ENCODE measurements at places on chromosomes 5 and 9.

- DNase-seq = no peak
Measured at GRCh38 chr5:95667061-95667618, 15.7 kb downstream of the SPATA9 start.

- DNase-seq = no peak
Measured at GRCh38 chr9:112496074-112496722, 9.6 kb downstream of the KIAA1958 start.

DNA sequence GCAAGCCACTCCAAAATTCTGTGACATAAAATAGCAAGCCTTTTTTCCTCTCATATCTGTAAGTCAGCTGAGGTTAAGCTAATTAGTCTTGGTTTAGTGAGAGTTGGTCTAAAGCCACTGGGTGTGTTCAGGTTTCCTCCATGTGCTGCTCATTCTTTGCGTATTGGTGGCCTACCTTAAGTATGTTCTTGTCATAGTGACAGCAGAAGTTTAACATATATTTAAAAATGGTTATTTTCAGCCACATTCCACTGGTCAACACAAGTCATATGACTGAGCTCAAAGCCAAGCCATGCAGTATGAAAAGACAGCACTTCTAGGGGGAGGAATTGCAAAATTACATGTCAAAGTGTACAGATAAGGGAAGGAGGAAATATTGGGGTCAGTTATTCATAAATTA lies 100.5 kb upstream of the FGF10 start:
- no peak for DNase-seq

DNA sequence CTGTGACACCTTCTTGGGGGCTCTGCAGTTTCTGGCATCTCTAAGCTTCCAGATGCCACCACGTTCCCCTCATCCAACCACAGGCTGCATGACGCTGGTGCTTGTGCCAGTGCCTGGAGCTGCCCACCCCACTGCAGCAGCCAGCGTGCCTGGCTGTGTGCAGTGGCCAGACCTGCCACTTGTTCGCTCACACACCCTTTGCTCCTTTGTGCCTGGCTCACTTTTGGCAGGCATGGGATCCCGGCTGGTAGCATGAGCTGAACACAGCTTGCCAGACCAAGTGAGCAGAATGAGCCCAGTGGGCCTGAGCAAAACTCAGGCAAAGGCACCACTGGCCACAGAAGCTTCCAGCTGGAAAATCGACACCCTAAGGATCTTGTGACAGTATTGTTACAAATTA lies 562.9 kb upstream of the ACO1 start:
- DNase-seq = no peak

- no peak for DNase-seq
Measured at GRCh38 chr5:76305269-76305668, 97.8 kb upstream of the IQGAP2 start.

DNA sequence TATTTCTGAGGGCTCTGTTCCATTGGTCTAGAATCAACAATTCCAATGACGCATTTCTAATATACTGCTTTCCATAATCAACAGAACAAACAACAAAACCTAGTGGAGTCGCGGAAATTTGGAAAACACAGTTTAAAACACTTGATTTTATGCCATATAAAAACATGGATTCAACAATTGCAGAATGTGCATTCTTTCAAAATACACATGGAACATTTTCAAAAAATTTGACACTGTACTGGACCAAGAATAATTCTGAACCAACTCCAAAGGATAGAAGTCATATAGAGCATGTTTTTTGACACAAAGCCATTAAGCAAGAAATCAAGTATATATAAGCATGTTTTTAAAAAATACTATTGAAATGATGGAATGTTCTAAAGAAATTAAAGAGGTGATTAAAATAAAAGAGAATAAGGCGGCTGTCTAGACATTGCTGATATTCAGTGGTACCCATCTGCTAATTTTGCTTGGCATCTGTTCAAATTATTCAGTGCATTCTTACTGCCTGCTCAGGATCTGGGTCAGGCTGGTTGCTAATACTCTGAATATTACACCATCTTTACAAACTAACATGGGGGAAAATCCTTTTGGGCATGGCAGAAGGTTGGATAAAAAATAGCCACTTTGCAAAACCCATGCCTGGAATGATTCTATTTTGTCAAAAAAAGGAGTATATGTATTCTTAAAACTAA lies 221.3 kb downstream of the NPR3 start:
- no peak for DNase-seq

GRCh38 chr5:56298336-56299090 lies 65.4 kb upstream of the ANKRD55 start:
- no peak for DNase-seq

DNA sequence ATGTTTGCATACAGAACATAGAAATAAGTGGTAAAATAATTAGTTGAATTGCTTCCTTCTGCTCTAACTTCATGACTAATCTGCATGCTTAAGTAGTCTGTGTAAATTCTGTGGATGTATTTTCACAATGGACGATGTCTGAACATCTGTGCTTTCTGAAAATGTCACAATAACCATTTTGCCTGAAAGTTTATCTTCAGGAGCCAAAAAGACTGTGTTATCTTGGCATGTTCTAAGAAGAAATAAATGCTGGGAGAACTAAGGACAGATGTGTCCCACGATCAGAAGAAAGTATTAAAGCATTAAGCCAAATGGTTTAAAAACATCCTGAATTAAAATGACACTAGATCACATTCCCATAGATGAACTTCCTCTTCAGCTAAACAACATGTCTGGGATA lies 397.6 kb downstream of the SPOCK1 start:
- no peak for DNase-seq

GRCh38 chr5:13783726-13784125 lies 160.8 kb downstream of the DNAH5 start:
- DNase-seq = no peak

- no peak for DNase-seq
Measured at GRCh38 chr5:156670615-156671014, 179.5 kb upstream of the PPP1R2B start.

DNA sequence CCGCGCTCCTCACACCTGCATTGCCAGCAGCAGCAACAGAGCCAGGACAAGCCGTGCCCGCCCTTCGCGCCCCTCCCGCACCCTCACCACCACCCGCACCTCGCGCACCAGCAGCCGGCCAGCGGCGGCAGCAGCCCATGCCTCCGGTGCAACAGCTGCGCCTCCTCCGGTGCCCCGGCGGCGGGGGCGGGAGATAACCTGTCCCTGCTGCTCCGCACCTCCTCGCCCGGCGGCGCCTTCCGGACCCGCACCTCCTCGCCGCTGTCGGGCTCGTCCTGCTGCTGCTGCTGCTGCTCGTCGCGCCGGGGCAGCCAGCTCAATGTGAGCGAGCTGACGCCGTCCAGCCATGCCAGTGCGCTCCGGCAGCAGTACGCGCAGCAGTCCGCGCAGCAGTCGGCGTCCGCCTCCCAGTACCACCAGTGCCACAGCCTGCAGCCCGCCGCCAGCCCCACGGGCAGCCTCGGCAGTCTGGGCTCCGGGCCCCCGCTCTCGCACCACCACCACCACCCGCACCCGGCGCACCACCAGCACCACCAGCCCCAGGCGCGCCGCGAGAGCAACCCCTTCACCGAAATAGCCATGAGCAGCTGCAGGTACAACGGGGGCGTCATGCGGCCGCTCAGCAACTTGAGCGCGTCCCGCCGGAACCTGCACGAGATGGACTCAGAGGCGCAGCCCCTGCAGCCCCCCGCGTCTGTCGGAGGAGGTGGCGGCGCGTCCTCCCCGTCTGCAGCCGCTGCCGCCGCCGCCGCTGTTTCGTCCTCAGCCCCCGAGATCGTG lies 517 bp downstream of the KCNN2 start:
- DNase-seq = peak; percentile 62

- DNase-seq = no peak
Measured at GRCh38 chr5:142626786-142627185, 59.1 kb downstream of the FGF1 start.

GRCh38 chr9:130542457-130543228 lies 36.7 kb upstream of the FUBP3 start:
- DNase-seq = no peak

GRCh38 chr9:16680541-16680940 lies 189.9 kb downstream of the BNC2 start:
- no peak for DNase-seq

DNA sequence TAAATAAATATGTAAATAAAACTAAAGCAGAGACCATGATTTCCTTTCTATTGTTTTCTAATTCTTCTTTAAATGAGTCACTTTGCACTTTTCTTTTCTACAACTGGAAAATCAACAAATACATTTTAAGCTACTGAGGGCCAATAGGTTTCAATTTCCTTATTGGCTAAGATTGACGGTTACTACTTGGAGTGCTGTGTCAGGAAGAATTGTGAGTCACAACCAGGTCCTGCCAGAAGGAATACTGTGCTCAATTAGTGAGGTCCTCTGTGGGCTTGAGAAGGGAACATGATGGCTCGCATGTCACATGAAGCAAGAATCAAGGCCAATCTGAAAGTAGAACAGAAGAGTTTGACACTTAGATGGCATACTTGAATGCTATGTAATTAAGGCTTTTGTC lies 110.8 kb downstream of the HMHB1 start:
- DNase-seq = peak; percentile 70

GRCh38 chr9:107007402-107007801 lies 144.4 kb downstream of the ZNF462 start:
- DNase-seq = no peak

- DNase-seq = peak; percentile 65
Measured at GRCh38 chr5:58451732-58452565, 7.9 kb downstream of the PLK2 start.

DNA sequence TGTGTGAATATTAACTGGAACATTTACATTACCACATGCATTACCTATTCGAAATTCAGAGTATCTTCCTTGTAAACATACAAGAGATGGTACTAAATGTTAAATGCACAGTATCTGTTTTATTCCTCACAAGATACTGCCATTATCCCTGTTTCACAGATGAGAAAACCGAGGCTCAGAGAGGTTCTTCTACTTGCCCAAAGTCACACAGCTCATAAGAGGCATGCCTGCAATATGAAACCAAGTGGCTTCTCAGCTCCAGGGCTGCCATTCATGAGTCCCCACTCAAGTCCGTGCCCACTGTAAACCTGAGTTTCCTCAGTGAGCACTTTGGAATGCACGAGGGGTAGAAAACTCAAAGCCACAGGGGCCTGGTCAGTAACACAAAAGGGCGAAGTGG lies 55.0 kb upstream of the FABP6 start:
- DNase-seq = no peak

DNA sequence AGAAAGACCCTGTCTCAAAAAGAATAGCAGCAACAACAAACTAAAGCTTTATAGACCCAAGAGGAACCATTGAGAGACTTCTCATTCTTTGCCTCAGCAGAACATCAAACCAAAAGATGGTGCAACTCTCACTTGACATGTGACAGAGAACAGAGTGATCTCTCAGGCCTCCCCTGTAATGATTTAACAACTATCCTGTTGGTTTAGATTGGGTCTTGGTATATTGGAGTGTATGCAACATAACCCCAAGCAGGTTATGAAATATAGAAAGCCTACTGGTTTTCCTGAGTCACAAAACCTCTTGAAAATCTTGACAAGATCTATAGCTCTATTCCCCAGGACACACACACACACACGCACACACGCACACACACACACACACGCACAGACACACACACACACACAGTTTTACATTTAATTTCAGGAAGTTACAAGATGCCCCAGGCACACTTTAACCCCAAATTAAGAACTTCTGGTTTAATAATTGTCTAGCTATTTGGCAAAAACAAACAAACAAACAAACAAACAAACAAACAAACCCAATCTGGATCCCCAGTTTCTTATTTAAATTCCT lies 6.5 kb upstream of the FGF1 start:
- DNase-seq = no peak

GRCh38 chr5:154472871-154473580 lies 5.0 kb downstream of the HAND1 start:
- DNase-seq = no peak

GRCh38 chr5:181114844-181115778 lies 15.9 kb downstream of the OR2V1 start:
- DNase-seq = peak; percentile 33

DNA sequence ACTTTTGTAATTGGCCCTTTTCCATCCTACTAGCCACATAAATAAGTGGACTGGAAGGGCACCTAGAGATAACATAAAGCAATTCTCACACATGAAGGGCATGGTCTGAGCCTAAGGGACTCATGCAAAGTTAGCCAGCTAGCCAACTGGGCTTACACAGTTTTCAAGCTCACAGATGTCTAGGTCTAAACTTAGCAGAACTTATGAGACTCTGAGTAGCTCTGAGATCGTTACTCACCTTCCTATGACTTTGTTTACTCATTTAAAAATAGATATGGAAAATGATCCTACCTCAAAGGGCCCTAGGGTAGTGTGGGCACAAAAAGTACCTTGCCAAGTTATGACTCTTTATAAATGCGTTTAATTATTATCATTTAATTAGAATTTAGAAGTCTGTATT lies 410.4 kb upstream of the MPDZ start:
- DNase-seq = no peak

GRCh38 chr5:959581-960531 lies 48.7 kb upstream of the NKD2 start:
- no peak for DNase-seq

GRCh38 chr9:81489046-81489445 lies 200.3 kb downstream of the TLE1 start:
- no peak for DNase-seq

DNA sequence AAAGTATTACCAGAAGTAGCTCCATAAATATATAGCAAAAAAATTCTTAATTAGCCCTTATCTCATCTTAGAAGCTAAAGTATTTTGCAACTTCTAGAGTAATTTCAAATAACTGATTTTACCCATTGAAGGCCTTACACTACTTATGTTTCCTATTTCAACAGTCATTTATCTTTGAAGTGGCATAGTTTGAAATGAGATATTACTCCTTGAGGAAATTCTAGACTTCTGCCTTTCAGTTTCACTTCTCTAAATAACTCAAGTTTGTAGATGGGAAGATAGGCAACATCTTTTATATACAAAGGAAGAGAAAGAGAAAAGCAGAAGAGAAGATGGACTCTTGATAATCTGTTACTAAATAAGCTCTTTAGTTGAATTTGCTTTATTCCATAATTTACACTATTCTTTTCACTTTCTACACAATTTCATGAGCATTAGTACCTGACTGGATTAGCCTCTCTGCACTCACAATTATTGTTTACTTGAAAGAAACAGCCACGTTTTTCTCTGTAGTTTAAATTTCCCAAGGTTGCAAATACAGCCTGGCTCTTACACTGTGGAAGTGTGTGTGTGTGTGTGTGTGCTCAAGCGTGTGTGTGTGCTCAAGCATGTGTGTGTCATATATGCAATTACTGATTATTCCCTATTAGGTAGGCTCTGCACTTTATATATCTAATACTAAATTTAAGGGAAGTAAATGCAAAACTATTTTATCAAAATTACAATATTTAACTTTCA lies 60.6 kb upstream of the EMB start:
- DNase-seq = no peak

DNA sequence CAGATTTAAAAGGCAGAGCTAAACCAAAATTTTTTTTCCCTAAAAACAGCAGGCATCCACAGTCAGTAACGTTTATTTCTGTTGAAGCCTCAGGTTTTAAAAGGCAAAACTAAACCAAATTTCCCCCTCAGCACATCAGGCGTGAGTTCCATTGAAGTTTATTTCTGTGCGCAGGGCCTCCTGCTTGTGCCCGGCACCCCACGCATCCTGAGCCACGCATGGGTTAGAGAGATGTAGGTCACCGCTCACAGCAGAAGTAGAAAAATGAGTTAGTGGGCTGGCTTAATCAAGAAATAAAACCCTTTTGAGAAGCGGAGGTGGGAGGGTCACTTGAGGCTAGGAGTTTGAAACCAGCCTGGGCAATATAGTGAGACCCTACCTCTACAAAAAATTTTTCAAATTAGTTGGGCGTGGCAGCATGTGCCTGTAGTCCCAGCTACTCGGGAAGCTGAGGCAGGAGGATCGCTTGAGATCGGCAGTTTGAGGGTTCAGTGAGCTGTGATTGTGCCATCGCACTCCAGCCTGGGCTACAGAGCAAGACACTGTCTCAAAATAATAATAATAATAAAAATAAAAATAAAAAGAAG lies 75.6 kb upstream of the SPIN1 start:
- DNase-seq = no peak

Data from astrocyte of the hippocampus (primary cell).